Left forelimb (tissue), 1 donor: ENCODE measurements at places on chromosomes 6 and 20.

- peak; percentile 85 for DNase-seq
These were observed 34.4 kb downstream of the EDN3 start for GRCh38 chr20:59334651-59335300.

DNA sequence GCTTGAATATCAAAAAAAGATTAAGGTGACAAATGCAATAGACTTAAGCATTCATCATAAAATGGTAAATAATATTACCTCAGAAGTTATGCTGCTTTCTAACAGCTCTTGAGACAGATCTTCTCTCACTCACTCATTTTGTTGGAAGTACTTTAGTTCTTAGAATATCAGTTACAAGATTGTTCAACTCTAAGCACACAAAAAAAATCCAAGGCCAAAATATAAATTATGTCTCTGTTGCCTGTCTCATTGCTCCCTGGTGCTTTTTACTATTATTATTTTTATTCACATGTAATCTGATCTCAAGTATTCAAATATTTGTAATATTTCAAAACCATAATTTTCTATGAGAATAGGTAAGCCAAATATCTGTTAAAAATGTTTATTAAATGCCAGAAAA is 259.4 kb upstream of the HSF2 start:
- DNase-seq, result no peak

DNA sequence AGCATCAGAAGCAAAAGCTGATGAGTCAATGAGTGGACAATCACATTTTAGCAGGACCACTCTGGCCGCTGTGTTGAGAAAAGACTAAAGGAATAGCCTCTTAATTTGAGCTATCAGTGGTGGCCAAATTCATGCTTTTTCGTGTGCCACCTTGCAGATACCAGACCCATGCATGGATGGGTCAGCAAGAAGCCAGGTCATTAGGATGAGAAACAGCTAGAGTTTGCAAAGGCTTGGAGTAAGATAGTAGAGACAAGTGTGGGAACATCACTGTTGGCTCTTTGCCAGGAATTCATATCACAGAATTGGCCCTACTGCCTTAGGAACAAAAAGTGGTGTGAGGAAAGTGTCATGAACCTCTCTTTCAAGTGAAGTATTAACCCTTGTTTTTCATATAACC is 25.5 kb downstream of the MRAP2 start:
- DNase-seq, result no peak

DNA sequence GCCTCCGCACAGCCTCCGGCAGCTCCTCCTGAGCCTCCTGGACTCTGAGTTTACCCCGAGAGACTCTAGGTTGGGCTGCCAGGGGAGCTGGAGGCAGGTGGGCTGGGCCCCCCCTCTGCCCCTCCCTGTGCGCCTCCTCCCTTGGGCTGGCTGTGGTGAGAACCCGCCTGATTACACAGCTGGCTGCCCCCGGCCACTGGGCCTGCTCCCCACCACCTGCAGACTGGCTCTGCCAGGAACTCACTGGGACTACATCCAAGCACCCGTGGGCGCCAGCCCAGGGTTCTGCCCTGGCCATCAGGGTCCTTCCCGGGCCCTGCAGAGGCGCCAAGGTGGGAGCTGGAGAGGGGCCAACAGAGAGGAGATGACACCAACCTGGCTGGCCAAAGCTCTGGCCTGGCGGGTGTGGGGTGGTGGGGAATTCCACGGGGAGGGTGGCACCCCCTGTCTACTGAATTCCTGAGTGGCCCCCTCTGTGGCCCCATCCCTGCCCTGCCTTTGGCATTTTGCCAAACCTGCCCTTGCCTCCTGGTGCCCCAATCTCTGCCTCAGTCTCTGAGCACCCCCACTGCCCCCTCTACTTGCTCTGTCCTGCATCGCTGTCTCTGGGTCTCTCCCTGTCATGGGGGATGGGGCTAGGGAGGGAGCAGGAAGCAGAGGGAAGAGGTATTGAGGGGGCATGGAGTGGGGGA is 21.9 kb upstream of the CDH22 start:
- no peak for DNase-seq

- DNase-seq, result no peak
These were observed 655.1 kb upstream of the CITED2 start for GRCh38 chr6:140029551-140029950.

DNA sequence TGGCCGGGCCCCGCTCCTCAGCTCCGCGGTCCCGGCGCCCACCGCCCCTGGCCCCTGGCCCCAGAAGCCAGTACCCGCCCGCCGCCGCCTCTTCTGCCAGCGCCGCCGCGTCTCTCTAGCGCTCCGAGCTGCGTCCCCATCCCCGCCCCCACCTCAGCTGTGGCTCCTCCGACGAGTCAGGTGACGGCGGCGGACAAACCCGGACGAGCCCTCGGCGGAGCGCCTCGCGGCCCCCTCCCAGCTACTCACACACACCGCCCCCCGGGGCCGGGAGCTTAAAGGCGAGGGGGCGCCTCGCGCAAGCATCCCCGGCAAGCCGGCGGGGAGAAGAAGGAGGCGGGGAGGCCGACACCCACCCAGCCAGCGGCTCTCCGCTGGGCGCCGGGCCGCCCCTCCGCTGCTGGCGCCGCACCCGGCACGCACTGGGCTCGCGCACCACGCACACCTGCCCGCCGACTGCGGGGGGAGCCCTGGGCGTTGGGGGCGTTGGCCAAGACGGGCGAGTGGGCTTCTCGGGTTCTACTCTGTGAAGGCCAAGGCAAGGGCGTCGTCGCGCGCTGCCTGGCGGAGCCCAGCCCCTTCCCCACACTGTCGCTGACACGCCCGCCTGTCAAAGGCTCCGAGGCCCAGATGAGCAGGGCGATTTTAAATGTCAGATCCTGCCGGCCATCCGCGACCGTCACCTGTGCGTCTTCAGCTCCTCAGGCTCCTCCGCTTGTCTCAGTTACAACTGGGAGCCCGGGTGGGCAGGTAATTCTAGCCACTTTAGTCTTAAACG is at the start of gene SNAP91:
Gene SNAP91 (minus strand): TSS at position 132 of the 778 bp plus-strand sequence. CDS start 1,174 bp downstream, outside the sequence.
- DNase-seq, result peak; percentile 80

DNA sequence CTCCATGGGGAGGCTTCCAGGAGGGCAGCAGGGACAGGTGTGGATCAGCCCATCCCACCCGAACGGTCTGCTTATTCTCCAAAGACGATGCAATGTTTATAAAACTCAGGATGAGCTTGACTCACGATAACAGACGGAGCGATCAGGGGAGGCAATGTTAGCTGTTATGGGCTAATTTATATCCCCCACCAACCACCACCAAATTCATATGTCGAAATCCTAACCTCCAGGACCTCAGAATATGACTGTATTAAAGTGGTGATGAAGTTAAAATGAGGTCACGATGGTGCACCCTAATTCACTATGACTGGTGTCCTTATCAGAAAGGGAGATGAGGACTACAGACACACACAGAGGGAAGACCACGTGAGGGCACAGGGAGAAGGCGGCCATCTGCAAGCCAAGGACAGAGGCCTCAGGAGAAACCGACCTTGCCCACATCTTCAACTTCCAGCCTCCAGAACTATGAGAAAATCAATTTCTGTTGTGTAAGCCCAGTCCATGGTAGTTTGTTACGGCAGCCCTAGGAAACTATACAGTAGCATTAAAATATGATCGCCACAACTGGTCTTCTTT is 7.0 kb downstream of the ADTRP start:
- no peak for DNase-seq

DNA sequence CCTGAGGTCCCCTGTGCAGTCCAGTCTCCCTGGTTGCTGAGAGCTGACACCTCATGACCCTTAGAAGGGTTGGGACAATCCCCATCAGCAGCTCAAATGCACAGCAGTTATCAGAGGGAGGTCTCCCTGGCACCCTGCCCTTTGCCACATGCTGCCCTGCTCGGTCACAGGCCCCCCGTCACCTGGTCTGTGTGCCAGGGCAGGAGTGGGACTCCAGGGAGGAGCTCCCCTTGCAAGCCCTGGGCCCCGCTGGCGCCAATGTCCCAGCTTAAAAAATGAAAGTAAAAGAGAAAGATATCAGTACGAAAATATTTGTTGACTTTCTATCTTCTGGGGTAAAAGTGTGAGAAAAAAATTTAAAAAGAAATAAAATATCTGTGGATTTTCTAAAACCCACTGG is 68.1 kb upstream of the SLC22A16 start:
- DNase-seq, result no peak

DNA sequence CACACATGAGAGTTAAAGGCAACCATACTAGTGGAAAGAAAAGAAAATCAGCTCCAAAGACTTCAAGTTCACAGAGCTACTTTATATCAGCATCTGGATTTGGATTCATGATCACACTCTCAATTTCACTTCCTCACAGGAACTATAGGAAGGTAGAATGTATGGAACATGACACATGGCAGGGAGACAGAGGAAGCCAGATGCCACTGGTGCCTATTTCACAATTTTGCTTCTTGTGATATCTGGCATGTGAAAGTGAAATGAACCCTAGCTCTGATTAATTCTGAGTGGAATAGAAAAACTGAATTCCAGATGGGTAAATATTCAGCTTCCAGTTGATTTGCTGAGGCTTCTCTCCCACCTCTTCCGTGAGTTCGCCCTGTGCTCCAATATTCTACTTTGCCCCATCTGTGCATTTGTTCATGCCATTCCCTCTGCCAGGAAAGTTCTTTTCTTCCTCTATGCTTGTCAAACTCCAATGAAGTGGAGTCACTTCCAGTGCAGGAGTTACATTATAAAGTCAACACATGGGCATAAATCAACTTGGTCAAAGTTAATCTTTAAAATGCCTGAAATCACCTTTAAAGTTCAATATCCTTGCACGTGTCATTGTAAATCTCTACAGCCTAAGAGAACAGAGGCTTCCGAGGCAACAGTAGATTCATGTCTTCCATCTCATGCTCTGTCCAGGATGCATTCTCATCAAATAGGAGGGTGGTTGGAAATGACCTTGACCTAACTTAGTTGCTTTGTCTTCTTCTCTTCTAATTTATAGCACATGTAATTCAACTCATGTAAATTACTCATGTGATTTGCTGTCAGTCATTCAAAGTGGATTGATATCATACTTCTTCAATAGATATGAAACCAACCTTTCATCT is 275.3 kb downstream of the HIVEP2 start:
- DNase-seq, result no peak

- DNase-seq, result no peak
These were observed 343 bp downstream of the SNAP91 start for GRCh38 chr6:83708546-83708969.

DNA sequence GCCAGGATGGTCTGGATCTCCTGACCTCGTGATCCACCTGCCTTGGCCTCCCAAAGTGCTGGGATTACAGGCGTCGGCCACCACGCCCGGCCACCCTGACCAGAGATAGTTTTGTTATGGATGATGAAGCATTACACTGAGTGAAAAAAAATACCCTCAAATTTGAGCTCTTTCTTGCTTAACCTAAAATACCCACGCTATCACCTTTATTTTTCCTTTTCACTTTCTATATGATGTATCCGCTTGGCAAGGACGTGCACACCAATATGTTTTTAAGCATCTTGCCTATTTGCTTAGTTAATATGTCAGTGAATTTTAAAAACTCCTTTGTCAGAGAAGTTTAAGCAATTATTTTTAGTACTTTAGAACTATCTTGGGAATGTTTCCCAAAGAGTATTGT is 150.4 kb downstream of the INSM1 start:
- no peak for DNase-seq

GRCh38 chr20:42098418-42098817 is 480.2 kb upstream of the CHD6 start:
- DNase-seq, result no peak

- no peak for DNase-seq
These were observed 150.3 kb downstream of the OTOR start for GRCh38 chr20:16898433-16898832.

GRCh38 chr6:169174516-169175359 is 78.9 kb downstream of the THBS2 start:
- peak; percentile 62 for DNase-seq

- no peak for DNase-seq
These were observed 78.3 kb upstream of the MMS22L start for GRCh38 chr6:97361286-97361685.

- DNase-seq, result no peak
These were observed 10.7 kb downstream of the TULP4 start for GRCh38 chr6:158322724-158323560.
